Activated CD4-positive, alpha-beta memory T cell treated with anti-CD3 and anti-CD28 coated beads for 36 hours (primary cell): ENCODE measurements at places on chromosomes 11 and 22. TPM values are rescaled to one million over a fixed set of nuclear protein-coding genes. Genes with fewer than 3 reads are reported as not detected.
A peak's percentile ranks its signal among the peaks of the same experiment; 100 is the strongest.

DNA sequence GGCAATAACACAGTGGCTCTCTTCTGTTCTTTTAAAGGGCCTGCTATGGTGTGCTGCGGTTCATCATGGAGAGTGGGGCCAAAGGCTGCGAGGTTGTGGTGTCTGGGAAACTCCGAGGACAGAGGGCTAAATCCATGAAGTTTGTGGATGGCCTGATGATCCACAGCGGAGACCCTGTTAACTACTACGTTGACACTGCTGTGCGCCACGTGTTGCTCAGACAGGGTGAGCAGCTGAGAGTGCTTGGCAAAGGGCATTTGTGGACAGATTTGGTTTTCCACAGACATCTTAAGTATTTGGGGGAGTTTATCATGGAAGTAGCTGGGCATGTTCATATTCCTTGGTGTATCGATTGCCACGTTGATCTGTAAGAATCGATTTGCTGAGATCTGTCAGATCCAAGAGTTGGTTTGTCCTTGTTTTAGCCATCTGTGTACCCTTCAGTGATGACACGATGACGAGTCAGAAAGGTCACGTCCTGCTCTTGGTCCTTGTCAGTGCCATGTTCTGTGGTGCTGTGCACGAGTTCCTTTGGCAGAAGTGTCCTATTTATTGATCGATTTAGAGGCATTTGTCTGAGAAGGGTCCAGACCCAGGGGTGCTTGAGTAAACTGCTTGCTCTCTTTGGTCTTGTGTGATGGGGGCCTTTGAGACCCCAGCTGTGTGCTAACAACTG is 4.8 kb downstream of the RPS3 start:
- DNase-seq = no peak

Gene DNAJC24
- 16.8 TPM for total RNA-seq

DNA sequence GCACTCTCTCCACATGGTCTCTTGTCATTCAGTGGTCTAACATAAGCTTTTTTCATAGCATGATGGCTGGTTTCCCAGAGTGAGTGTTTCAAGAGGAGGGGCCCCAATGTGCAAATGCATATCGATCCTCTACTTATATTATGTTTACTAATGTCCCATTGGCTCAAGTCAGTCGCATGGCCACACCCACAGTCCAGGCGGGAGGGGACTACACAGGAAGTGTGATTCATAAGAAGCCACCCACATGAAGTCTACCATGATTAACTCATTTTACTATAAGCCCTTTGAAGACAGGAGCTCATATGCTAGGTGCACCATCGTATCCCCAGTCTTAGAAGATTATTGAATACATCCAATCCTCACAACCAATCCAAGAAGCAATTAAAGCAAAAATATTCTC is 89.5 kb upstream of the ISX start:
- DNase-seq = no peak

Gene CCDC85B
- total RNA-seq = 40.0 TPM

Gene FAM227A
- 0.36 TPM for total RNA-seq

- no peak for DNase-seq
Observed at GRCh38 chr11:105282658-105283057, 143.1 kb upstream of the CARD18 start.

Gene GAL
- 1.3 TPM for total RNA-seq

DNA sequence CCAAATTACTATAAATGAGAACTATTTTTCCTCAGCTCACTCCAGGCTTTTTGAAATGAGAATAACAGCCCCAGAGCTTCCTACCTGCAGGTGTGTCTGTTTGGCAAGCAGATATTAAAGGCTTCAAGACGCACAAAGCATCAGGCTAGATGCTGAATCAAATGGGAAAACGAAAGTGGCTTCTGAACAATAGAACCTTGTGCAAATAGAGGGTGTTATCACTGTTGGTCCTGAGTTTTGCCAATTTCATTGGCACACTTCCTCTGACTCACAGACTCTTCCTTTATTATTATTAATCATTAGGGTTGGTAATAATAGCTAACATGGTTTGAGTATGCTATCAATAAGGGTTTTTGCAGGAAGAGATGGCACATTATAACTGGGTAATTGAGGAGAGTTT is 13.4 kb downstream of the SYT13 start:
- no peak for DNase-seq

GRCh38 chr11:2511421-2512369 is 66.9 kb downstream of the KCNQ1 start:
- peak; percentile 4 for DNase-seq

DNA sequence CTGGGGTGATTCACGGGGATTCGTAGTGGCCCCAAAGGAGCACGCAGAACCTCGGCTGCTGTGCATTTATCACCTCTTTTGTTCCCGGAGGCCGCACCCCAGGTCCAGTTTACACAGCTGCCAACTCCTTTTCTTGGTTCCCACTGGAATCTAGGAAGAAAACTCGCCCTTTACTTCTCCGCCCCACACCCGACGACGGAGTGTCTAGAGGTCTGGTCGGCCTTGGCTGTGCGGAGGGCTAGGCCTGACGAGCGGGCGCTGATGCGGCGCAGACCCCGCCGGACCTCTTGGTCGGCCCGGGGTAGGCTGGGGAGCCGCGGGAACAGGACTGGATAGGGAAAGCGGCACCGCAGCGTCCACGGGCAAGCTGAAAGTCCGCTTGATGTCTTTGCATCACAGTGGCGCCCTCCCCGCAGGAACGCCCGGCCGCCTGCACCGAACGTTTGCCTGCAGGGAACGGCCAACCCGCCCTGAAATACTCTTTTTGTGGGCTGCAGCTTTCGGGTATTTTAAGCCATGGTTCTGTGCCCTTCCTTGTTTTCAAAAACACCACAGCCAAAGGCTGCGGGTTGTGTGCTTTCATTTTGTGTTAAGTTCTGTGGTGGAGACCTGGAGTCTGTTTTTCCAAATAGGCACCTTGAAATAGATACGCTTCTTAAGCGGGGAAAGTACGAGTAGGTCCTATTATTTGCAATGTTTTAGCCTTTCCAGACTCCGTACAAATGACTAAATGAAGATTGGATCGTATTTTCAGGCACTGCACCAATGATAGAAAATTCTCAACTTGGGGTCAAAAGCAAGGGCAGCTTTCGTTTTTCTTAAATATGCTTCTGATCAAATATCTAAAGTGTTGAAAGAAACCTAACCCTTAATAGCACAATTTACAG is 829 bp upstream of the ZBED5 start:
- DNase-seq = peak; percentile 59

DNA sequence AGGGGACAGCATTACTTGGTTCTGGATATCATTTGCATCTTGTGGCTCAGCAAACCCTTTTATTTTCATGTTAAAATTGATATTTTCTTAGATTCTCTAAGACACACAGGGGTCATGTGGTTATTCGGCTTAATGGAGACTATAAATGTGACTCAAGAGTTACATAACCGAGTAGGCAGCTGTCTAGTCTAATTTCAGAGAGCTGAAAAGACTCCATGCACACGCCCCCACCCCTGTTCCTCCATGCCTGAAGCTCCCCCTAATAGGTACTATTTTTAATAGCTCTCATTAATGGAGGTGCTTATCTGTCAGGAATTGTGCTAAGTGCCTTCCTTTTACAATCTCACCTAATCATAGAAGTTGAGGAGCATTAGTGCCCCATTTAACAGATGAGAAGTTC is 189.2 kb upstream of the ARHGAP20 start:
- no peak for DNase-seq

DNA sequence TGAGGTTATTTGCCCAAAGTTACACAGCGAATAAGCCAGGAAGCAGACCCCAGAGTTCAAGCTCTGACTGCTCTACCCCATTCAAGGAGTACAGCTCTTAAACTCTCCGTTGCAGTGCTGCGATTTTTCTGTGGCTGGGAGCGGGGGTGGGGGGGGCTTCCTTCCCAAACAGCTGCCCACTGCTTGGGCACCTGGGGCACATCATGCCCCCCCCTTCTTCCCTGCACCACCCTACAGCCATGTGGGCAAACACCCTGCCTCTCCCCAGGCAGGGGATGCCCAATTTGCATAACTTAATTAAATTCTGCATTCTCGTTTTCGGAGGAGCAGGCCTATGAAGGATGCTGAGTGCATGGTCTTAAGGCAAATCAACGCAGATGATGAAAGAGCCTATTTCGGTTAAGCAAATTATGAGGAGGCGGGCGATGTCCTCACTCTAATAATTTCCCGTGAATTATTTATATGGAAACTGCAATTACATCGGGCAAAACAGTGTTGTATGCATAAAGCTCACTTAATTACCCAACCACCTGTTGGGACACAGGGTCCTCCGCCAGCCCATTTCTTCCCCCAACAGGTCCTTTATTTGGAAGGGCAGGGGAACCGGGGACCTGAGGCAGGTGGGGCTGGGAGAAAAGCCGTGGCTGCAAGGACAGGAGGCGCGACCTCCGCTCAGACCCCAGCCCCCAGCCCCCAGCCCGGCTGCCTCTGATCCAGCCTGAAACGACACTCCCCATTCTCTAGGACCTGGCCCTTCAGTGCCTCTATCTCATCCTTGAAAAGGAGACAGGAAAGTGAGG is 610.5 kb downstream of the BUD13 start:
- DNase-seq = no peak

DNA sequence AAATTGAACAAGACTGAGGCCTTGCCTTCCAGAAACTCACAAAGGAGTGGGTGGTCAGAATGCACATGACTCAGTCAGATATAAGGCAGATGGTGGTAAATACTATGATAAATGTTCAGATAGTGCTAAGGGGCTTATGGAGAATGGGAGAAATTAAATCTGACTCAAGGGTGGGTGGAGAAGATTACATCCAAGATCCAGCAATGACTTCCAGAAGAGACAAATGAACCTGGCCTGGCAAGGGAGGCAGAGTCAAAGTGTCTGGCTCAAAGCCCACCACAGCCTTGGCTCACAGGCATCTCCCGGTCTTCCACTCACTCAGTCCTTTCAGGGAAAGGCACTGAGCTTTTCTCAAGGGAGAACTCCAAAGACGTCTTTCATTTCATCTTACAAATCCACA is 6.1 kb upstream of the ZBTB16 start:
- DNase-seq = no peak

Gene CST6
- total RNA-seq = not detected

DNA sequence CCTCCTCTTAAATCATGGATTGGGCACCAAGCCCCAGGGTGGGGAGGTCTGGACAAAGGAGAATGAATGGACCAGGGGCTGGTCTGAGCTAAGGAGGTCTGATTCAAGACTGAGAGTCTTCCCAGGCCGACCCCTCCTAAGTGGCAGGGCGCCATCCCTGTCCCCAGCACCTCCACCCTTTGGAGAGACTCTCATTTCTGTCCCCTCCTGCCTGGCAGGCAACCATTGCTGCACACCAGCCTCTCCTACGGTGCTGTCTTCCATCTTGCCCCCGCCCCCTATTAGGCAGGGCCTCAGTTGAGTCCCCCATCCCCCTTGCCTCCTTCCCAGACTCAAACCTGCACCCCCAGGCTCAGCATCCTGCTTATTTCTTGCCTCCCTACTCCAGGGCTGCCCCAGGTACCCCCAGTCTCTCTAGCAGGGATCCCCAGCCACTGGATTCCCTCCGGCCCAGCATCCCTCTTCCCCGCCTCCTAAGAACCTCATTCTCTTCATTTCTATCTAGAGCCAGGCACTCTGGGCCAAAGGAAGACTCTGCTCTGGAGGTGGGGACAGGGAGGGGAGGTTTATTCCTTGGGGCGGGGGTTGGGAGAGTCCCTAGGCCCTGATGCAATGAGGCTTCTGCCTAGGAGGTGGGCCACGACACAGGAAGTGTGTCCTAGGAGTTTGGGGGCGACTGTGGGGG is 1.7 kb upstream of the RCOR2 start:
- no peak for DNase-seq
